Dermis blood vessel endothelial cell (primary cell): ENCODE measurements at places on chromosomes 4 and X. TPM values are rescaled to one million over a fixed set of nuclear protein-coding genes. Genes with fewer than 3 reads are reported as not detected.

Gene PNMA3
- total RNA-seq: 0.09 TPM in 1 of 2 replicates, not detected in the other

Gene TNIP3
- 0.17 and 0.28 TPM in 2 replicates for total RNA-seq

Gene MUC7
- not detected in 2 replicates for total RNA-seq

Gene RPGR
- 43.2 and 49.6 TPM in 2 replicates for total RNA-seq

Gene GLRB
- total RNA-seq: 17.5 and 25.0 TPM in 2 replicates

Gene PRSS12
- 0.17 and 8.2 TPM in 2 replicates for total RNA-seq

Gene P2RY8
- total RNA-seq: 0.17 and 0.79 TPM in 2 replicates

Gene MTTP
- 0.23 TPM in 1 of 2 replicates, not detected in the other for total RNA-seq

Gene HSFX4
- total RNA-seq: not detected in 2 replicates

Gene UTP14A
- total RNA-seq: 20.9 and 25.0 TPM in 2 replicates

Gene ASB11
- total RNA-seq: not detected in 2 replicates

Gene CYTL1
- total RNA-seq: 28.9 and 57.5 TPM in 2 replicates

Gene MAGEB10
- total RNA-seq: not detected in 2 replicates
